Left renal cortex interstitium (tissue), 4 donors: ENCODE measurements at places on chromosomes 4 and X. TPM values are rescaled to one million over a fixed set of nuclear protein-coding genes. Genes with fewer than 3 reads are reported as not detected.

- DNase-seq: no peak
Observed at GRCh38 chr4:145808021-145808650, 128.2 kb downstream of the C4orf51 start.

The GAGE12J gene
- polyA plus RNA-seq: not detected

The TMEM128 gene
- 56.0 TPM for polyA plus RNA-seq

DNA sequence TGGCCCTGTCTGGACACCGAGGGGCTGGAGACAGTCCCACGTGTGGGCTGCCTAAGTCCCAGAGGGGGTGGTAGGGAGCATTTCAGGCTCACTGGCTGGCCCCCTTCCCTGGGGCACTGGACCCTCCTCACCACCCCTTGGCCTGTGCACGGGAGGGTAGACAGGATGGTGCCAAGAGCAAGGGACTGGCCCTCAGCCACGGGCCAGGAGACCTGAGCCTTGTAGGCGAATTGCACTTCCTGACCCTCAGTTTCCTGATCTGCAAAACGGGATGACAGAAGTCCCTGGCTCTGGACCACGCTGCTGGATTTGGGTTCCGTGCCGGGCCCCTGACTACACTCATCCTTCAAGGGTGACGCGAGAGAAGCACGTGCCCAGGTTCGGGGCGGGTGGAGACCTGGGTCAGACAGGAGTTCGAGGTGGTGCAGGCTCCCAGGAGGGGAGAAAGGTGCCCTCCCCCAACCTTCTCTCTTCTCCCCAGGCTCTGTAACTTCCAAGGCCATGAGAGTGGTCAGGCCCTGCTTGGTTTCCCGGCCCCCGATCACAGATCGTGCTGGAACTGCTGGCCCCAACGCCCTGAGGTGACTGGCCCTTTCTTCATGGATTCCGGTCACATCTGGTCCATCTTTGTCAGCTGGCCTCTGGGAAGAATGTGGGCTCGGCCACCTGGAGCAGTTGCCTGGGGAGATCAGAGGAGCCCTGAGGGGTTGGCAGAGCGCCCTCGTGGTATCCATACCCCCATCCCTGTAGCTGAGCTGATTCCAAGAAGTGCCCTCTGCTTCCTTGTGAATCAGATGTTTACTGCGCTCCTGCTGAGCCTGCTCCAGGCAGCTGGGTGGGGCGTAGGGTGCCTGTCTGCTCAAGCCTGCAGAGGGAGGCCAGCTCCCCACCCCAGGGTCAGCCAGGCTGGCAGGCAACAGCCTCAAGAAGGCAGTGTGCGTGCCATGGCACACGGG lies 3.3 kb downstream of the SH3BP2 start:
- no peak for DNase-seq

DNA sequence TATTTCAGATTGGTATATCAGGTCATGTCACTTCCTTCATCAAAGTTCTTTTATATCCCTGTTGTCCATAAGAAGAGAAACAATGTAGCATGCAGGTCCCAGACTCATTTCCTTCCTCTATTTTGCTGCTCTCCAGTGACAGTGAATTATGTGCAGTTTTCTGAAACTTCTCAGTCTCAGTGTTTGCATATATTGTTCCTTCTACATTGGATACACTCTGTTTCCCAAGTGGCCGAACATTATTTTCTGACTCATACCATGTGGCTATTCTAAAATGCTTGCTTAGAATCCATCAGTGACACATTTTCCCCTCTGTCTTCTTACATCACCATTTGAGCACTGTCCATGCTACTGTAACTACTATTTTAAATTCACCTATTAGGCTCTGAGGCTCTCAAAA lies 305.7 kb downstream of the PDHA2 start:
- DNase-seq: no peak

- DNase-seq: no peak
Observed at GRCh38 chr4:83036991-83037665, 2.1 kb downstream of the COPS4 start.

- DNase-seq: no peak
Observed at GRCh38 chr4:152460488-152460887, 75.4 kb downstream of the FBXW7 start.

DNA sequence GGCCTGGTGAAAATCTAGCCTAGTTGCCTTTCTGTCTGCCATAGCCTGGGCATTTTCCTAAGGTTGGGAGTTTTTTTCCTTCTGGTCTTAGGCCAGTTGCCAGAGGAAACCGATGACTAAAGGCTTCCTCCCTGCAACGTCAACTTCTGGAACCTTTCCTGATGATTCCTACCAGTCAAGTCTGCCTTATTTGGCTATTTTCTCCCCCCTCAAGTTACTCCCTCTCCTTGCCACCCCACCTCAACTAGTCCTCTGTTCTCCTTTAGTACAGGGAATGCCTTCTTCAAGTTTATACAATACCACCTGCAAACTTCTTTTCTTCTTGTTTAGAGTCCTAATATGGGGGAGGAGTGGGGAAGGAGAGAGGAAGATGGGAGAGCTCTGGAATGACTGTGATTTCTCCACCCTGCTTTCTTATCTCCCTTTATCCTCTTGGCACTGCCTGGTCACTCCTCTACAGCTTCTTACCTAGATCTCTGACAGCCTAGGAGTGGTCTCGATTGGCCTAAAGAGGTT lies 10.6 kb downstream of the MSN start:
- no peak for DNase-seq

DNA sequence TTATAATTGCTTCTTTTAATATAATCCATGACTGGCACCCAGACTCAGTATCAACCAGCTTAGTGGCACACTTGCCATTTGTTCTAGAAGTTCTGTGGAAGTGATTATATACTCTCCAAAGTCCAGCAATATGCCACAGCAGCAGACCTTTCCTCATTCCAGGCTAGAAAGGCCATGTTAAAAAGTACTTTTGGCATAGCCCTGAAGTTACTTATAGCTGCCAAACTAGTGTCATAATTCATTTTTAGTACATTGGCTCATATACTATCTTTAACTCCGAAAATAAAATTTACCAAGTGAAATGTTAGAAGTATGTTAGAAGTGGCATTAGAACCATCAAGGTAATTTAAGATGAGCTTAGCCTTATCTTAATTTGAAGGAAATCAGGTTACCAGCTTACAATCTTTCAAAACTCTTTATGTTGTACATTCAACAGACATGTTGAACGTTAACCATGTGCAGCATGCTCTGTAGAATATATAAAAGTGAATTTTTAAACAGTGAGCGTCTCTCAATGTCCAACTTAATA lies 714.2 kb upstream of the LCORL start:
- no peak for DNase-seq

The CC2D2A gene
- 51.0 TPM for polyA plus RNA-seq

DNA sequence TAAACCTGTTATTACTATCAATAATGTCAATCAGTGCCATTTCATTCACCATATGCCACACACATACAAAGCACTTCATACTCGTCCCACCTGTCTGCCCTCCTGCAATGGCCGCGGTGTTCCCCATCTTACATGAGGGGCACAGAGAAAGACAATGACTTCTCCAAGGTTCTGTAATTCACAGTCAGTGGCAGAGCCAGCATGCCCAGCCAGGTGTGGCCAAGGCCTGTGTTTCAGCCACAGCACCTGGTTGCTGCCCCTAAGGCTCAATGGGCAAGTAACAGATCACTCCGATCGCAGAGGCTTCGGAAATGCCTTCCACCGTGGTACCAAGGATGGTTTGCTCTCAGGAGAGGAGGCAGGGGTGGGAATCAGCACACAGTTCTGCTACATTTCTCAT lies 10.9 kb downstream of the AFAP1 start:
- DNase-seq: no peak

DNA sequence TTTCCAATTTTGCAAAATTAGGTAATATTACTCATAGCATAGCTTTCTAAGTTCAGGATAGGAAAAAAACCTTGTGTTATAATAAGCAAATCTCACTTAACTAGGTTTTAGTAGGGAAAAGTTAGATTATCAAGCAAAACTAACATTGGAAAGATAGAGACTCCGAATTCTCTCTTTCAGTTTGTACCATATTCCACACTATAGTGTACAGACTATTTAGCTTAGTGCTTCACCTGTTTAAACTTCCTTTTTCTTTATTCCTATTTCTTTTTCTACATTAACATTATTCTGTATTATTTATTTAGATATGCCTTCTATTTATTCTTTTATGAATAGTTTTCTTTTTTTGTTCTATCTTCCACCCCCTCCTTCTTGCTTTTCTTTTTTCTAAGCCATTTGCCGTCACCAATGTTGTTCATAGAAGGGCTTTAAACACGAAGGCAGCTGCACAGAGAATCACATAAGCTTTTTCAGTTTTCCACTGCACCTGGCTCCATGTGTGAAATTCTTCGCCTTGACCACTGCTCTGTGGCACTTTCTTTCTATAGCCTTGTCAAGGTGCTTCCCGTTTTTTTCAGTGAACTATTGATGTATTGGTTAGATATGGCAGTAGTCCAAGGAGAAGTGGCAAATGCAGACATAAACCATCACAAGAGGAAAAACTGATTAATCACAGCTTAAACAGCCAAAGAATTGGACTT lies 8.5 kb downstream of the PCDH10 start:
- no peak for DNase-seq

The RHOXF2 gene
- polyA plus RNA-seq: 0.25 TPM

- DNase-seq: no peak
Observed at GRCh38 chr4:147367891-147368290, 113.0 kb upstream of the EDNRA start.

- DNase-seq: no peak
Observed at GRCh38 chr4:477686-478085, 21.3 kb downstream of the ZNF721 start.

GRCh38 chr4:83758285-83758684 lies 222.4 kb downstream of the GPAT3 start:
- DNase-seq: no peak

The TMEM175 gene
- 32.3 TPM for polyA plus RNA-seq

DNA sequence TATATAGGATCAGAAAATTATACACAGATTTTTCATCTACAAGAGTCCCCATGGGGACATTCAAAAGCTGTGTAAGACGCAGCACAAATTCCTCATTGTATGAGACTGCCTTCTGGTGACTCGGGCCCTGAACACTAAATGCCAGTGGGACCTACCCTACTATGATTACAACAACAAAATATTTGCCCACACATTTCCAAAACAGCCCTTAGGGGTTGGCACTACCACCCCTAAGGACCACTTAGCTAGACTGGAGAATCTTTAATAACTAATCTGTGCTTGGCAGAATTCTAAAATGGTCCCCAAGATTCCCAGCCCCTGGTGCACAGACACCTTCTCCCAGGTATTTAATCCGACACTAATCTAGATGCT lies 29.1 kb downstream of the UCHL1 start:
- DNase-seq: no peak

The FREM3 gene
- 0.09 TPM for polyA plus RNA-seq

DNA sequence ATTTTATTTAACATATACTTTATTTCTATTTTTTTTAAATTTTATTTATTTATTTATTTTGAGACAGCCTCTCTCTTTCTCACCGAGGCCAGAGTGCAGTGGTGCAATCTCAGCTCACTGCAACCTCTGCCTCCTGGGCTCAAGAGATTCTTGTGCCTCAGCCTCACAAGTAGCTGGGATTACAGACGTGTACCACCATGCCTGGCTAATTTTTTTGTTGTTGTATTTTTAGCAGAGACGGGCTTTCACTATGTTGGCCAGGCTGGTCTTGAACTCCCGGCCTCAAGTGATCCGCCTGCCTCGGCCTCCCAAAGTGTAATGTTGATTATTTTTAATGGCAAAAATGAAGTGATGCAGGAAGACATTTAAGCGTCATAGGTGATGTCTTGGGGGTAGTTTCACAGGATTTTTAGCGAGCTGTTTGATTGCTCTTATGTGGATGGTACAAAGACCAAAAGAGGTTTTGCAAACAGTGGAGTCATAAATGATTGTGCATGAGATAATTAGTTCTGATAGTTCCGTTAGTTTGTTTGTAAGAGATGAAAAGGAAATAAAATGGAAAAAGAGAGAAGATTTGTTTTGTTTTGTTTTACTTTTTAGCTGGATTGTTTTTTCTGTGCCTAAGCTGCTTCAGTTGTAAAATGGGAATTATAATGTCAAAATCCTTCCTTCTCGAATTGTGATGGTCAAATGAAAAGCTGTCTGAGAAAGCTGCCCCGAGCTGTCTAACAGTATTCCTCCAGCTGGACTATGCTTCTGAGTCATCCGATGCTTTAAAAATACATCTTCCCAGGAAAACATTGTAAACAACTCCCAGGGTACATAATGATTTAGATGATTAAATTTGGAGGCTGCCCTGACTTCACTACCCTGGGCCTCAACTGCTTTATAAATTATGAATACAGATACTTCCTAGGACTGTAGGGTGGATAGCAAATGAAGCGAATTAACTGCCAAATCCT lies 14.7 kb downstream of the RHOH start:
- no peak for DNase-seq
